Suppressor macrophage treated with lipopolysaccharide for 4 hours (primary cell): ENCODE measurements at places on chromosomes 13 and 19.

- peak; percentile 66 for DNase-seq
Observed at GRCh38 chr19:18494267-18494607, 27.6 kb downstream of the ELL start.

GRCh38 chr19:57887195-57887941 lies 1.5 kb downstream of the ZNF814 start:
- no peak for DNase-seq

DNA sequence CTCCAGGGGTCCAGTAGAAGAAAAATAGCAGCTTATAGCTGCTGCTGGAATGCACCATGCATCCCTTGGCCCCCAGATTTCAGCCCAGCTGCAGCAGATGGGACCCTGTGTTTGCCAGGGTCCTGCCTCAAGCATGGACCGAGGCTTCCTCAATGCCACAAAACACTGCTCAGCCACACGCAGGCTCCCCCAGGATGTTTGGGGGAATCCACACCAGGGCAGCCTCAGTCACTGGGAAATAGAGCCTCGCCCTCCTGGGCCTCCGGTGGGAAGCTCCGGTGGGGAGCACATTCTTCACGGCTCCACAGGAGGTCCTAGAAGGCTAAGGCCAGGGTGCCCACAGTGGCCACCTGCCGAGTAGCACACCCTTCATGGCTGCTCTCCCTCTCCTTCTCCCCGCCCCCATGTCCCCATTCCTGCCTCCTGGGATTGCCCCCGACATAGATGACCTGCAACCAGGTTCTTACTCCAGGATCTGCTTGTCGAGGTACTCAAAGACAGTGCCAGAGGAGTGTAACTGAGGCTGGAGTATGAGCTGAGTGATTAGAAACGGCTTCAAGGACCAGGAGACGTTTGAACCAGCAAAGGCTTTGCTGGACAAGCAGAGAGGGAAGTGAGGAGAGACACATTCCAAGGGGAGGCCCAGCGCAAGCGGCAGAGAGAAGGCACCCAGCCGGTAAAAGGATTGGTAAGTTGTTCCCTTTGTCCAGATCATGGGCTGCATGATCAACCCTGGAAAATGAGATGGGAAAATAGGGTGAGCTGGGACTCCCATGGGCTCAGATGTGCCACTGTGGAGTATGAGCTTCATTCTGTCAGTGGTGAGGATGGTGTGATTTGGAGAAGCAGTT lies 110.7 kb upstream of the UQCRFS1 start:
- DNase-seq = no peak

DNA sequence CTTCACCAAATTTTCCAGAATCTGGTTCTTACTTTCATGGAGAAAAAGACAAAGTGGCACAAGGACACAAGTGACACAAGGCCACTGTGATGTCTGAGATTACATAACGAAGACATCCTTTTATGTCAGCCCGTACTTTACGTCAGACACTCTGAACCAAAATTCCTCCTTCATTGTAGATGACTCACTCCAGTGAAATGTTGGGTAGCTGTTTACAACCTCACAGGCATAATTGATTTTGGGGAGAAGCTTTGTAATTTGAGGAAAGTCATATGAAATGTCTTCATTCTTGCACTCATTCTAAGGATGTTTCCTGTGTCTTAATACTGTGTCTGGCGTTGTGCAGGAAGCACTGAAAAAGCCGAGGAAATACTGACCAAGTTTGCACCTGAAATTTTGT lies 20.0 kb upstream of the LGALS14 start:
- no peak for DNase-seq

- DNase-seq = no peak
Observed at GRCh38 chr19:39858541-39858940, 12.4 kb upstream of the FBL start.

GRCh38 chr19:33064458-33064791 lies 263 bp downstream of the RHPN2 start:
- DNase-seq = no peak

- DNase-seq = peak; percentile 96
Observed at GRCh38 chr13:24254146-24254841, 55.1 kb upstream of the C1QTNF9 start.

- no peak for DNase-seq
Observed at GRCh38 chr13:113564331-113565023, 20.1 kb upstream of the TFDP1 start.

DNA sequence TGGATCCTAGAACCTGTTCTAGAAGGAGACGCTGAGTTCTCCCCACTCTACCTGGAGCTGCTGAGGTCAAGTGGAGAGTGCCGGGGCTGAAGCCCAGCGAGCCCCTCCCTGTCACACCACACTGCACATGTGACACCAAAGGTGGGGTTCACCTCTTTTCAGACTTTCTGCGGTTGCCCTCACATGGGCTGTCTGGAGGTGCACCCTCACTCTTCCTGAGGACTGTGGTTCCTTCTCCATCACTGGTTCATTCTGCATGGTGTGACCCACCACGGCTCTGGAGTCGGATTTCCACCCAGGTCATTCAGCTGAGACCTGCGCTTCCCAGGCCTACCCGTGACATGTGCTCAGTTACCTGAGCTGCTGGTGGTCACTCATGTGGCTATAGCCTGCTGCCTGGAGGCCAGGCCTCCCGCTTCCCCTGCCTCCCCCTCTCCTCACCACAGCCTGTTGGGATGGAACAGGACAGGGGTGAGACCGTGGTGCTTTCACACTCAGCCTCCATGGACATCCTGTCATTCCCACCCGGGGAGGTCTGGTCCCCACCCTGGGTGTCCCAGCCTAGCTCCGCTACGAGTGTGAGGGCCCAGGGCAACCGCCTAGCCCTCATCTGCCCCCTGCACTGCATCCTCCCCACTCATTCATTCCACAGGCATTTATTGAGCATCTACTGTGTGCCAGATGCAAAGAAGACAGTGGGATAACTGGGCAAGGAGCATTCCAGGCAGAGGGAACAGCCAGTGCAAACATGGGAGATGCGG lies 605 bp upstream of the A1BG start:
- no peak for DNase-seq

DNA sequence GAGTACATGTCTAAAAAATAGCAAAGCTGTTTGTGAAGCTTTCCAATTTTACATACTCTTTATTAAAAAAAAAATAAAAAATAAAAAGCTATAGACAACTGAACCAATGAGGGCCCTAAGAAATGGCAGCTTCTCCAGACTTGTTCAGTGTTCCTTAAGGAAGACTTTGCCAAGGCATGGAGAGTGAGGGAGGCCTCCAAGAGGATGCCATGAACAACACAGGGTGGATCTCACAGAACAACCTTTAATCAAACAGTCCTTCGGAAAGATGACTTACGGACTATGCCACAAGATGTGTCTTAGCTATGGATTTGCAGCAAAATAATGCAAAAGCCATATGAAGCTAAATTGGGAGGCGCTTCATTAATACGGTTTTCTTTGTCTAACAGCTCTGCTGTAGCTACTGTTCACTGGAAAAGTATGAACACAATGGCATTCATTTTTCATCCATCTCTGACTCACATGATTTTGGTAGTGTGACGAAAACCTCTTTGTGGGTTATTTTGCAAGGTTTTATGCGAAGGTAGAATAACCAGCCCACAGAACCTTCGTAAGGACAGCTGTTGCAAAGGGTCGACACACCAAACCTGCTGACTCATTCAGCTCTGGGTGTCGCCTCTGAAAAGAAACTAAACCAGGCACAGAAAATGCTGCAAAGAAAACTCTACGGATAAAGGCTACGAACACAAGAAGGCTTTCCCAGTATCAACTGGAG lies 27.7 kb downstream of the EFNB2 start:
- DNase-seq = peak; percentile 9

- DNase-seq = no peak
Observed at GRCh38 chr13:24184882-24185281, 24.4 kb downstream of the SPATA13 start.

DNA sequence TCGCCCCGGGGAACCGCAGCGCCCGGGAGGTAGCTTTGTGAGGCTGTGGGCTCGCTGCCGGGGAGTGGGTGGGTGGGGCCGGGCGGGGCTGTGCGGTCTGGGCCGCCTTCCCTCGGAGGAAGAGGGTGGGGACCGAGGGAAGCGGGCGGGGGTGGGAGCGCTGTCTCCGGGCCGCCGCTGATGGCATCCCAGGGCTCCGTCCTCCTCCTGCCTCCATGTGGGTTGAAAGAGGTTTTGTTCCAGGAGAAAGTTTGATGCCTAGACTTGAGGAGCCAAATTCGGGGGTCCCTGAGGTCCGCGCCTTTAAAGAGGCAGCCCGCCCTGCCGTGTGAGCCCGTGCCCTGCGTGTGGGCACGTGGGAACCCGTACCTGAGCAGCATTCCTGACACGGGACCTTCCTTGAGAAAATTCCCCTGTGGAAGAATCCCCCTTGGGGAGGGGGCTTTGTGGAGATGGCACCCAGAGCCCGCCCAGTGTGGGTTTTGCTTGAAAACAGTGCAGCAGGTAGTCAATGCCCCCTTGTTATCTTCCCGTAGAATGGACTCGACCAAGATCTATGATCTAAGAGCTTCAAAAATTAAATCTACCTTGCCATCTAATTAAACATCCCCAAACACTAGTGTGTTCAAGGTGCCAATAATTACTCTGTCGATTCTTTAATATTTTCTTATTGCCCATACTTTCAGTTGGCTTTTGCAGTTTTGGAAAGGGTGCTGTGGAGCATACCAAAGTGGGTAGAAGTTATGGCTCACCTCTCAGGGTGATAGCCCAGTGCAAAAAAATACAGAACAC lies 107.8 kb downstream of the RXFP2 start:
- peak; percentile 18 for DNase-seq

DNA sequence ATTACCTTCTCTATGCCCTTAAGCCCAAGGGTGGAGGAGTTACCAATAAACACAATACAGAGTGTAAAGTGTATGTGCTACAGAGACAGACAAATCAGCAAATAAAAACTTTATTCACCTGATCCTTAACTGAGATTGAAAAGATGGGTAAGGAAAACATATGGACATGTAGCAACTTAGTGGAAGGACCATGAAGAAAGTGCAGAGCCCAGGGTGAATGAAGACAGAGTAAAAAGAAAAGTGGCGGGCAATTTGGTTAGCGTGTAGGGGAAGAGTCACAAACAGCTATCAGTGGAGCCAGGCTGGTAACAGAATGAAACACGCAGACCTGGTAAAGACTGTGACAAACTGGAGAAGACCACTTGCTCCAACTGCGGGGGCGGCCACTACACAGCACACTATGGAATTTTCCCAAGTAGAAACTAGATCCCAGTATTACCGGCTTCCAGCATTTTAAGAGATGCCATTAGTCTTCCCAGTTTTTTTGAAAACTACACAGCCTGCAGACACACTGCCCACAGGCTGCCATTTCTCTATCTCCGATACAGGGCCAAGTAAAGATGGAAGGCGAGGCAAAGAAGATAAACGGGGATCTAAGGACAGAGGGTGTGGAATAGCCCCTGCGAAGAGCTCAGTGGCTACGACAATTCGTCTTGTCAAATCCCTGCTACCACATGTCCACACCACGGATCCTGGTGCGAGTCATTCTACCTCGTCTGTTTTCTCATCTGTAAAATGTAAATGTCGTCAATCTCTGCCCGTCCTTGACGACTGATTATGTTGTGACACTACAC lies 1.2 kb downstream of the UQCRFS1 start:
- DNase-seq = peak; percentile 29

DNA sequence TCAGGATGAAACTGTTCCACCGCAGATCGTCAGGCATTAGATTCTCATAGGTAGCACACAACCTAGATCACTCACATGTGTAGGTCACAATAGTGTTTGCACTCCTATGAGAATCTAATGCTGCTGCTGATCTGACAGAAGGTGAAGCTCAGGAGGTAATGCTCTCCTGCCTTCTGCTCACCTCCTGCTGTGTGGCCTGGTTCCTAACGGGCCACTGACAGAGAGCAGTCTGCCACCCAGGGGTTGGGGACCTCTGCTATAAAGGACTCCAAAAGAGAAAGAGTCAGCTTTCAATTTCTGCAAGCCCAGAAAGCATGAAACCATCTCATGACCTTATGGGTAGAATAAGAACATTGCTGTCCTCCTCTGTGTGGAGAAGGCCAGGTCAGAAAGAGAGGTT lies 43.5 kb upstream of the PCCA start:
- no peak for DNase-seq

- no peak for DNase-seq
Observed at GRCh38 chr19:39401070-39401548, 5.5 kb upstream of the ZFP36 start.

- peak; percentile 55 for DNase-seq
Observed at GRCh38 chr19:29690842-29691241, 24.2 kb downstream of the C19orf12 start.

- DNase-seq = peak; percentile 71
Observed at GRCh38 chr19:1088416-1089010, 6.7 kb downstream of the POLR2E start.

DNA sequence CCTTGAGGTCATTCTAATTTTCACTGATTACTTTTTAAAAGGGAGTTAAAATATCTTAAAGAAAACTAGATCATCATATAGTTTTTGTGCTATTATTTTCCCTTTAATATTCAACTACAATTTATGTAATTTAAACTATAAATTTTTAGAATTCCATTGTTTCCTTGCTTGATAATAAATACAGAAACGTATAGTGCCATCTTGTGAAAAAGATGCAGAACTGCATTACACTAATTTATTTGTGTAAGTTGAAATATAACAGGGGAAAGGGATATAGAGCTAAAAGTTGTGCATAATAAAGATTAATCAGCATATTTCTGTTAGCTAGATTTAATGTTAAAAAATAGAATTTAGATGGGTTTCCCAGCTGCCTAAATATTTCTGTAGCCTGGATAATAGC lies 61.5 kb upstream of the TDRD3 start:
- DNase-seq = peak; percentile 33

DNA sequence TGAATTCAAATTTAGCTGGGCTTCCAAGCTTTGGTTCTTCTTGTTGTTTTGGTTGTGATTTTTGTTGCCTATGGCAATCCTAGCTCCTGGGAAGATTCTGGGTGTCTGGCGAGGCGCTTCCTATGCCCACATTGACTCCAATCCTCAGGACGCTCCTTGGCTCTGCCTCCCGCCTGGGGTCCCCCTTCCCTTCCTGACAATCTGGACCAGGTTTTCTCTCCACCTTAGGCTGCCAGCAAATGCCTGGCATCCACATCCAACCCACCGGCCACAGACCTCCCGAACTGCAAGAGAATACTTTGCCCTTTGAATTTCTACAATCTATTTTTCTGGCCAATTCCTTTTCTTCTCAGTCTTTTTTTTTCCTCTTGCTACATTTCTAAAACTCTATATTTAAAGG lies 186.9 kb upstream of the UBL3 start:
- no peak for DNase-seq

GRCh38 chr13:102597029-102597961 lies 509 bp downstream of the TPP2 start:
- DNase-seq = peak; percentile 13

- peak; percentile 12 for DNase-seq
Observed at GRCh38 chr19:34667349-34668076, 9.4 kb downstream of the SCGB2B2 start.

DNA sequence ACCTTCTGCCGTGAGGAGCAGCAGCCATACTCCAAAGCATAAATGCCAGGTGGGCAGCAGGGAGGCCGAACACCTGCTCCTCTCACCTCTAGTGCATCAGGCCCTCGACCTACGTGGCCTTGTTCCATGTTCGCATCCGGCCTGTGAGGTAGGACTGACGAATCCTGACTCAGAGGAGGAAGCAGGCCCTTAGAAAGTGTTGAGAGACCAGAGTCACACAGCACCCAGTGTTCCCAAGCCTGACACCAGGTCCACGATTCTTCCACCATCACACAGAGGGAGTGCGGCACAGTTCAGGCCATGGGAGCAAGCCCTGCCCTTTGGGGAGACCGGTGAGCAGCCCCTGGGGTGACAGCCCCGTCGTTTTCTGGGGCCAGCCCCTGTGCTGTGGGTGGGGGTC lies 14.7 kb downstream of the ATP12A start:
- no peak for DNase-seq
